Stimulated activated CD8-positive, alpha-beta memory T cell treated with anti-CD3 and anti-CD28 coated beads, Interleukin-4, amount 100 ng/mL, for 1 hour (primary cell): ENCODE measurements at places on chromosomes 4 and X.

DNA sequence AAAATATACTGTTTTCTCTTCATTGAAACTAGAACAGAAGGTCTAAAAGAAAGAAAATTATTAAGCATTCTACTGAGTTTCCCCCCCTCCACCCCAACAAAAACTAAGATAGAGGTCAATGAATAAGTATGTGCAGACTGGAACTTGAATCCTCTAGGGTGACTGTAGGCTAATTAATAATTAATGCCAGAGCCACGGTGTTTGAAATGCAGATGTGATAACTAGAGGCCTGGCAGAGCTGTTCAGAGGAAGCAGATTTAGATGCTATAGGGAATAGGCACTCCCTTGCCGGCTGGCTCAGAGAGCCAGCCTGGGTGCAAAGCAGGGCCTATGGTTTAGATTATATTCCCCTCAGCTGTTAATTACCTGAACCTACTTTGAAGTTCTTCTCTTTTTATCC is 12.2 kb upstream of the POU3F4 start:
- no peak for DNase-seq

DNA sequence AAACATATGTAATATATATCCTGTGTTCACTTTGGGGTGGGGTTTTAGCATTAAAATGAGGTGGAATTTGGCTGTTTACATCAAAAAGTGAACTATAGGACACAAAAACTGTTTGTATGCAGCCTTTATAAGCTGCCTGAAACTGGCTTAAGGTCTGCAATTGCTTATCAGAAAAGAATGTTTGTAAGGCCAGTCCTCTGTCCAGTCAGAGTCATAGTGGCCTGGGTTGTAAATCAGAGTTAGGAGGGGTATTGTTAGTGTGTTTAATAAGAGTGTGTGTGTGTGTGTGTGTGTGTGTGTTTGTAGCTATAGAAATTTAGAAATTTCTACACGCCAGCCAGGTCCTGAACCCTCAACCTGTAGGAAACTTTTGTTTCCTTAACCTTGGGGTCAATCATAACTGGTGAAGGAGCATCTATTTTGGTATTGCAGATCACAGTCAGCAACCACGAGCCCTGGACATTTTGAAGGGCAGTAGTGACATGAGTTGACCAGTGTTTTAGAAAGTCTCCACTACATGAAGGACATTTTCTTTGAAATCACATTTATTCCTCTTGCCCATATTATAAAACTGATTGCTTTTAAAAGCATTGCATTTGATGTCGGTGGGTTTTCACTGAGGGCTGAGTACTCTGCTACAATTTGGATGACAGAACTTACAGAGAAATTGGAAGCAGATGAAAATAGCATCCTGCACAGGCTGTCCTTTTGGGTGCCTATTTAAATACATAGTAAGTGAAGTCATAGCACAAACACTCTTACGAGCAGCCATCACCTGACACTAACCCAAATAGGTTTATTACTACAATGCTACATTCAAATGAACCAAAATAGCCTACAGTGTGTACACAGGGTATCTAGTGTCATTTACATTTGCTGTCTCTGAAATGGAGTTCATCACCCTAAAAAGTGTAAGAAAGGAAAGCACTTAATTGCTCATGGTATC is 11.2 kb upstream of the TMEM154 start:
- DNase-seq = no peak

DNA sequence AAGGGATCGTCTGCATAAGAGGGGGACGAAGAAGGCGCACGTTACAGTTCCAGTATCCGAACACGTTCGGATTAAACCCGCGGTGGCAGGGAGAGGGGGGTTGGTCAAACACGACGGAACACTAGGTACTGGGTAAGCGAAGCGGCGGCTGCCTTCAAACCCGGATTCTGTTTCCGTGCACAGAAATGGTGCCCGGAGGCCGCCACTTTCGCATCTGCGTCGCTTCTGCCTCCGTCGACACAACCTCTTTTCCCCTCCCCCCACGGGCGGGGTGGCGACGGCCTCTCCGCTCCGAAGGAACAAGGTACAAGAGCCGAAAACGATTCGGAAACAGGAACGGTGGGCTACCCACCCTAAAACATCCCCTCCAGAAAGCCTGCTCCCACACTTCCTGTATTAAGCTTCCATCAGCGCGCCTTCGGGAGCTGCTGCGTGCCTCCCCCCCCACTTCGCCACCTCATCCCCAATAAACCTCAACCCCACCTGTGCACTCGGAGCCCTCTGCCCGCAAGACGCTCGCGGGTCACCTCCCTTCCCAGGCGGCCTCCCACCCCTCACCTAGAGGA is 667 bp downstream of the G3BP2 start:
- DNase-seq = peak; percentile 63

- DNase-seq = no peak
These were observed 10.4 kb downstream of the HAUS7 start for GRCh38 chrX:153459986-153460385.

DNA sequence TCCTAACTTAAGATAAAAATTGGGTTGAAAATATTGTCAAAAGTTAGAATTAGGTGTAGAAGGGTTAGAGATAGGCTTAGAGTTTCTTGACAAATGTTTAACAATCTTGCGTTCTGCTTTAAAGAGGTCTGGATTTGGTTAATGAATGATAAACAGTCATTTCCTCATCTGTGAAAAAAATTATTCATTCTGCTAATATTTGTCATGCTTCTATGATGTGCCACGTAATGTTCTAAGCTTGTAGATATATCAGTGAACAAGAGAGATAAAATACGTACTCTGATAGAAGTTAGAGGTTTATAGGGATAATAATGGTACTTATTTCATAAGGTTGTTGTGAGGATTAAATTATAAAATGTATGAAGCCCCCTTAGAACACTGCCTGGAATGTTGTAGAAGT is 443.0 kb upstream of the GALNT7 start:
- no peak for DNase-seq

DNA sequence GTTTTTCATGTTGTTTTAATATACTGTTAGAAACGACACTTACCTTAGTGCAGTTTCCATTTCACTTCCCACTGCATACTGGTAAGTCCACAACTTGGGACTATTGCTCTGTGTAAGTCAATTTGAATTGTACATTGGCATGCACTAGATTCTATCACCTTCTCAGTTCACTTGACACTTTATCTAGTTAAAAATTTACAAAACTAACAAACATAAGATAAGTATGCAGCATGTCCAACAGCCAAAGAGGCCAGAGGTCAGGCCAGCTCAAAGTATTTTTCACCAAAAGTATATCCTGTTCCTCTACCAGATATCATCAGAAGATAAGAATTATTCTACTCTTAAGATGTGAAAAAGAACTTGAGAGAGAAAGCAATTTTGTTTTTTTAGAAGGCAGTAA is 75.9 kb downstream of the QRFPR start:
- DNase-seq = no peak

DNA sequence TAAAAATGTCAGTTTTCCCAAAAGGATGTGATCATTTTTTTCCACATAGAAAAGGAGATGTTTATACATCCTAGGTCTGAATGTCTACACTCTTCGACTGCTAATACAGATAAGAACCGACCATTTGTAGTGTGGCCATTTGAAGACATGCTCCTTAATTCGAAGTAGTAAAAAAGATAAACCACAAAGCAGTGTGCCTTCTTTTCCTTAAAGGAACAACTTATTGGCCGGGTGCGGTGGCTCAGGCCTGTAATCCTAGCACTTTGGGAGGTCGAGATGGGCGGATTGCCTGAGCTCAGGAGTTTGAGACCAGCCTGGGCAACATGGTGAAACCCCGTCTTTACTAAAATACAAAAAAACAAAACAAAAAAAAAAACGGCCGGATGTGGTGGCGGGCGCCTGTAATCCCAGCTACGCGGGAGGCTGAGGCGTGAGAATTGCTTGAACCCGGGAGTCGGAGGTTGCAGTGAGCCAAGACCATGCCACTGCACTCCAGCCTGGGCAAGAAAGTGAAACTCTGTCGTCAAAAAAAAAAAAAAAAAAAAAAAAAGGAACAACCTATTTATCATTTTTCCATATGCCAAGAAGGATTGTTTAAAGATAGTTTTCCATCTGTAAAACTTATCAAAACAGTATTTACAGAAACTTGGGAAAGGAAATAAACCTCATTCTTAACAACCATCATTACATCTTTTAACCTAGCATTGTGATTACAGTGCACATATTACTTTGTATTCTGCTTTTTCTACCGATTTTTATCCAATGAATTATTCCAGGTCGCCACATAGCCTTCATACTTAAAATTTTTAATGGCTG is 2.6 kb downstream of the INTS6L start:
- no peak for DNase-seq

DNA sequence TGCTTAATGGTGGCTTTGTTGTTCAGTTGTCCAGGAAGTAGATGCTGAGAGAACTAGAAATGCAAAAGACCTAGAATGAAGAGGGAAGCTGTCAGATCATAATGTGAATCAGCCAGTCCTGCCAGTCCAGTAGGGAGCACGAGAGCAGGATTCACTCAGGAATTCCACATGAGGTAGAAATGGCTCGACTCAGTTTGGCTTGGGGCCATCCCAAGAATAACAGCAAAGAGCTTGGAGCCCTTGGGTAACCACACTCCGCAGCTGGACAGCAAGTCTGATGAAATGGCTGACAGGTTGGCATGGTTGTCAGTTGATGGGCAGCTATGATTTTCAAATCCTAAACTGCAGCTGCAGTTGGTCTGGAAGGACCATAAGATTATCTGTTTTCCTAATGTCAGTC is 44.5 kb upstream of the WDR1 start:
- no peak for DNase-seq
